Stimulated activated CD8-positive, alpha-beta memory T cell treated with anti-CD3 and anti-CD28 coated beads, Interleukin-2, amount 100 ng/mL, for 48 hours (primary cell): ENCODE measurements at places on chromosomes 13 and 19.

DNA sequence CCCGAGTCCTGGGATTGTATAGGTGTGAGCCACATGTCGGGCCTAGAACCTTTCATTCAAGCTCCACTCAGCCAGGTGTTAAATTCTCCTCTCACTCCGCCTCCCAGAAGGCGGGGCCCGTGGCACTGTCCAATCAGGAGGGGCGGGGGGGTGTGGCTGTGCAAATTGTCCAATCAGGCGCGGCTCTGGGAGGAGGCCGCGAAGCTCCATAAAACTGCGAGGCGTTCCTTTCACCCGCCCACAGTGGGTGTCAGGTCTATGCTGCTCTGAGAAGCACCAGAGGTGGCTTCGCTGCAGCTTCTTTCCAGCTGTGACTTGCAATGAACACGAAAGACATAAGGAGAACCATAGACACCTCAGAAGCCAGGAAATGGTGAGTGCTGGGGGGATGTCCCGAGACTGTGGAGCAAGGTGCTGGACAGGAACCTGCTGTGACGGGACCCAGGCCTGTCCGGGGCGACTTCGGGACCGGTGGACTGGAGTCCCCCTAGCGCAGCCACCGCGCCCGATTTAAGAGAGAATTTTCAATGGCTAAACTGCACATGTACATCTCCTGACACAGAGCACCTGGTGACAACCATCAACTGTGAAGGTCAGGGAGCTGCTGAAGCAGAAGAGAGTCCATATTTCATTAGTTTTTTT lies 3.0 kb upstream of the ZNF136 start:
- DNase-seq, result no peak

- no peak for DNase-seq
Observed at GRCh38 chr13:114002009-114002544, 28.2 kb upstream of the C13orf46 start.

DNA sequence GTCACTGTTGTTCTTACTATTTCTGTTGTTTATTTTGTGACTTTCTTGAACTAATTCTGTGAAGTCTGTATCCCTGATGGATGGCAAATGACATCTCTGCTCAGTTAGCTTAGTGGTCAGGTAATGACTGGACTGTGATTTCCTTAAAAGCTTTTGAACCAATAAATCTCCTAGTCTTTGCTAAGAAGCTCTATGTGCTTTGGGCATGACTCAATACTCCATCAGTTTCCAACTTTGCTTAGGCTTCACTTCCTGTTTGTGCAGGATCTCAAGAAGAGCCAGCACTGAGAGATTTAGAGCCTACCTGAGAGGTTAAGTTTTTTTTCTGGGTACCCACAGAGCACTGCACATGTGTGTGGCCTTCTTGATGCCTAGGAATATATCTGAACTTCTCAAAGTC lies 329.7 kb upstream of the HTR2A start:
- no peak for DNase-seq

DNA sequence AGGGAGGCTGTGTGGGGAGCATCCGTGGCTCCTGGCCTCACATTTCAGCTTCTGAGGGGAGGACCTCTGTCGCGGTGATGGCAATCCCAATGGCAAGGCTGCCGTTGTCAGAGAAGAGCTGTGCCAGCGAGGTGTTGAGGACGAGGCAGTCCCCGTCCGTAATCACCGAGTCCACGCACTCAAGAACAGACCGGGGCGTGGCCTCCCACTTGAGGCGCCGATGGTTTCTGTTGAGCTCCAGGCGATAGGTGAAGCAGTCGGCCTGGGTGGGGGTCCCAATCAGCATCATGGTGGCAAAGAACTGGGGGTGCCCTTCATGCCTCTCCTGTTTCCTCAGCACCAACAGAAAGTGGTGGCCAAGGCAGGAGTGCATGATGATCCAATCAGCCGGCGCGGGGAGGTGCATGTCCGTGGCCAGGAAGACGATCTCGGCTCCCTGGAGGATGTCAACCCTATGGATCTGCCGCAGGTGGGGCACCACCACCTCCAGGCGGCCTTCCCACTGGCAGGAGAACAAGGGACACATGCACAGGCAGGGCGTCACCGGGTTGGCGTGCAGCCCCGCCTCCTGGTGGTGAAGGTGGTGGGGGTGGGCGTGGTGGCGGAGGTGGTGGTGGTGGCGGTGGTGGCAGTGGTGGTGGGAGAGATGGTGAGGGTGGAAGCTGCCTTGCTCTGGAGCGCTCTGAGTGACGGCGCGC lies 68.1 kb downstream of the SIAH3 start:
- DNase-seq, result no peak

GRCh38 chr19:10835089-10835753 lies 791 bp downstream of the TMED1 start:
- DNase-seq, result no peak

DNA sequence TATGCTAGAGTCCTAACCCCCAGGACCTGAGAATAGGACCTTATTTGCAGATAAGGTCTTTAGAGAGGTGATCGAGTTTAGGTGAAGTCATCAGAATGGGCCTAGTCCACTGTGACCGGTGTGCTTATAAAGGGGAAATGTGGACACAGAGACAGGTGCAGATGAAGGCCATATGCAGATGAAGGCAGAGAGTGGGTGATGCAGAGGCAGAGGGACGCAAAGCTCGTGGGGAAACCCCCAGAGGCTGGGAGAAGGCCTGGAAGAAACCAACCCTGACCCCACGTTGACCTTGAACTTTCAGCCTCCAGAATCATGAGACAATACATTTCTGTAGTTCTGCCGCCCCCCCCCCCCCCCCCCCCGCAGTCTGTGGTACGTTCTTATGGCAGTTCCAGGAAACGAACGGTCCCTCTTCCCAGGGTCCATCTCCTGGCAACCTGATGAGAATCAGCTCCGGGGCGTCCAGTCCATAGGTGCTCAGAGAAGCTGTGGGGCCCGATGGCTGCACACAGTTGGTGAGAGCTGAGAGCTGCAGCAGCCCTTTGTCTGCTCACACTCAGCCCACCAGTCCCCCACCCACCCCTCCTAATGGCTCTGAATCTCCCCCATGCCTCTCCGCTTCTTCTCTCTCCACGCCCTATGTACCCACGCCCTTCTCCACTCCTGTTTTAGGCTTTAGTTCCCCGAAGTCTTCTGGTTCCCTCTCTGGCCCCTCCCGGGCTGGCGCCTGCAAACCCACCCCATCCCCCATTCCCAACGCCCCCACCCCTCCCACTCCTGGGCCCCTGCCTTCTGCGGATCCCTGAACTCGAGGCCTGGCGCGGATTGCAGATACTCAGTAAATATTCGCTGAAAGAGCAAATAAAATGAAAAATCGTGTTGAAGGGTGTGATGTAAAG lies 218.3 kb upstream of the MAB21L1 start:
- DNase-seq, result no peak

- DNase-seq, result no peak
Observed at GRCh38 chr13:37288057-37288720, 182.7 kb upstream of the CSNK1A1L start.

DNA sequence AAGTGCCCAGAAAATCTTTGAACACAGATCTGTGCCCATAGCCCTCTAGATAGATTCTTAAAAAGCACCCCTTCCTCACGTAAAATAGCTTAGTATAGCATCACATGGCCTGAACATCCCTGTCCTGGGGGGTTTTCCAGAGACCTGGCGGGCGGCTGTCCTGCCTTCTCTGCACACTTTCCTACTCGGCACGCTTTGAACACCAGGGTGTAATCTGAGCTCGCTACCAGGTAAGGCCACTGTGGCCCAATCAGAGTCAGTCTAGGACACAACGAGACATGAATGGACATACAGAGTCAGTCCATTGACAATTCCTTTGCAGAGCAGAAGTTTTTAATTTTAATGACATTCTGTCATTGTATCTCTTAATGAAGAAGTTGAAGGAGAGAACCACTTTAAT lies 8.1 kb downstream of the CYP2A13 start:
- DNase-seq, result no peak

DNA sequence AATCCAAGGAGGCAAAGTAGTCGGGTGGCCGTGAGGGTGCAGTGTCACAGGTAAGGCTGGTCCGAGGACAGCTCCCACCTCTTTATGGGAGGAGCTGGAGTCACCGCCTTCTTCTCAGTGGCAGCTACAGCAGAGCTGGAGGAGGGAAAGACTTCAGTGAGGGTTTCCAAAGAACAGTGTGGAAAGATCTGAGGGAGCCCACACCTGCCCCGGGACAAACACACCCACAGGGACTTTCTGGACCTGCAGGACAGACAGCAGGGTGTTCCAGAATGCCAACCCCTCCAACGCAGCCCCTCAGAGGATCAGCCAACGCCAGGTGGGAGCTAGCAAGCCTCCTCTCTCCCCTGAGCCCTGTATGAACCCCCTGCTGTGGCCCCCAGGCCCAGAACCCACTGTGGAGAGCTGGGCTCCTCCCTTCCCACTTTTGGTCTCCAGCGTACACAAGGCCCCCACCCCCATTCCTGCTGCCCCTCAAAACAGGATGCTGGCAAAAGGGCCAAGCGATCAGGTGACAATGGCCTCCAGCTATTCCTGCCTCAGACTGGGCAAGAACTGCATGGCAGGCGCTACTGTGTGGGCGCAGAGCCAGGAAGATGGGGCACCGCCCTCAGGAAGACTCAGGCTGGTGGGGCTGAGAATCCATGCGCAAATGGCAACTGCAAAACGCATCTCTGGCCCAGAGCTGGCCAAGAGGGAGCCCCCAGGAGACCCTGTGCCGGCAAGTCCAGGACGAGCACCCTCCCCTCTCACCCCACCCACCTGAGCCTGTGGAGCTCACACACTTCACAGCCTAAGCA lies 3.5 kb upstream of the CD320 start:
- DNase-seq, result no peak

- DNase-seq, result no peak
Observed at GRCh38 chr19:40625406-40626120, 24.4 kb downstream of the LTBP4 start.

GRCh38 chr13:75566658-75567057 lies 17.1 kb downstream of the UCHL3 start:
- no peak for DNase-seq

GRCh38 chr13:44274771-44275205 lies 98.8 kb upstream of the SERP2 start:
- no peak for DNase-seq

DNA sequence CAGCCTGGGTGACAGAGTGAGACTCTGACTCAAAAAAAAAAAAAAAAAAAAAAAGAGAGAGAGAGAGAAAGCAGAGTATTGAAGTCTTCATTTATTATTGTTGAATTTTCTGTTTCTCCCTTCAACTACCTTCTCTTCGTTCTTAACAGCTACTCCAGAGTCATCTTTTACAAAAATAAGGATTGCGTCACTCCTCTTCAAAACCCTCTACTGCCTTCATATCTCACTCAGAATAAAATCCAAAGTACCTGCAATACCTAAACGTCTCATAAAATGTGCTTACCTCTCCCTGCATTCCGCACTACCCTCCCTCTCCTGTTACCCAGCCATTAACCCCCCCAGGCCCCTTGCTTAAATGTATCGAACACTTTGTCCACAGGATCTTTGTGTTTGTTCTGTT lies 17.4 kb upstream of the RPL21 start:
- no peak for DNase-seq

DNA sequence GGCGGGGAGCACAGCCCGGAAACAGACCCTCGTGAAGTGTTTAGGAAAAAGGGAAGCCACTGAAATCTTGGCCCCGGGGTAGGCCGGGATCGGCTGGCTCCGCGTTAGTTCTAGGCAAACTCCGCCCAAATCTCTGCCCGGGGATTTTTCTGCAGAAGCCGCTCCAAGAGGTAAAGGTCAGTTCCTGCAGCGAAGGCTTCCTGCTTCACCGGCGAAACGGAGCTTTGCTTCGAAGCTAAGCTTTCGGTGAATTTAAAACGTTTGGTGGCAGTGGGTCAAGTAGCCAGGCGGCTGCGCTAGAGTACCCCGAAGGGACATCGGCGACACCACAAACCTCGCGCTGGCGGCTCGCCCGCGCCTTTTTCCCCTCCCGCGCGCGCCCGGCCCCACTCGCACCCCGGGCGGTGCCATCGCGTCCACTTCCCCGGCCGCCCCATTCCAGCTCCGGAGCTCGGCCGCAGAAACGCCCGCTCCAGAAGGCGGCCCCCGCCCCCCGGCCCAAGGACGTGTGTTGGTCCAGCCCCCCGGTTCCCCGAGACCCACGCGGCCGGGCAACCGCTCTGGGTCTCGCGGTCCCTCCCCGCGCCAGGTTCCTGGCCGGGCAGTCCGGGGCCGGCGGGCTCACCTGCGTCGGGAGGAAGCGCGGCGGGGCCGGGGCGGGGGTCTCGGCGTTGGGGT lies 441 bp downstream of the GJB2 start:
- no peak for DNase-seq

DNA sequence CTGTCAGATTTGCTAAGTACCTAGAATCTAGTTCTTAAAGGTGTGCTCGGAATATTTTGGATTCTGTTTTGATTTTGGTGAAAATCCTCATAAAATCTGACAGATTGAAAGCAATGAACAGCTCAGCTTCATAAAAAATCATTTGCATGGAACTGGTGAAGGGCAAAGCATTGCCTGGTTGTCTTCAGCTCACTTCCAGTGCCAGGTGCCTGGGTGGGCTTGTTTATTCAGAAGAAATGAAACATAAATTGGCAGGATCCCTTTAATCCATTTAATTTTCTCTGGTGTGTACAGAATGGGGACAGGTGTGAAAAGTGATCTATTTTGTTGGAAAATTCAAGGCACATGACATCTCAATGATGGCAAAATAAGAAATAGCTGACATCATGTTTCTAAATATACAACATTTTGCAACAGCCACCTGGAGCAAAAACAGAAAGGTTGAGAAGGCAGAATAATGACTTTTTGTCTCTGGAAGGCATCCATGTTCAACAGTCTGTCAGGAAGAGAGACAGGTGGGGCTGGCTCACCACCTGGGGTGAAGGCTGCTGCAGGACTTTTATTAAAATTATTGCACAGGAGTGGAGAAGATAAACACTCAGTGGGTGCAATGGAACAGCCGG lies 52.2 kb downstream of the RFC3 start:
- DNase-seq, result no peak

- no peak for DNase-seq
Observed at GRCh38 chr19:1765232-1765903, 12.1 kb downstream of the ONECUT3 start.

DNA sequence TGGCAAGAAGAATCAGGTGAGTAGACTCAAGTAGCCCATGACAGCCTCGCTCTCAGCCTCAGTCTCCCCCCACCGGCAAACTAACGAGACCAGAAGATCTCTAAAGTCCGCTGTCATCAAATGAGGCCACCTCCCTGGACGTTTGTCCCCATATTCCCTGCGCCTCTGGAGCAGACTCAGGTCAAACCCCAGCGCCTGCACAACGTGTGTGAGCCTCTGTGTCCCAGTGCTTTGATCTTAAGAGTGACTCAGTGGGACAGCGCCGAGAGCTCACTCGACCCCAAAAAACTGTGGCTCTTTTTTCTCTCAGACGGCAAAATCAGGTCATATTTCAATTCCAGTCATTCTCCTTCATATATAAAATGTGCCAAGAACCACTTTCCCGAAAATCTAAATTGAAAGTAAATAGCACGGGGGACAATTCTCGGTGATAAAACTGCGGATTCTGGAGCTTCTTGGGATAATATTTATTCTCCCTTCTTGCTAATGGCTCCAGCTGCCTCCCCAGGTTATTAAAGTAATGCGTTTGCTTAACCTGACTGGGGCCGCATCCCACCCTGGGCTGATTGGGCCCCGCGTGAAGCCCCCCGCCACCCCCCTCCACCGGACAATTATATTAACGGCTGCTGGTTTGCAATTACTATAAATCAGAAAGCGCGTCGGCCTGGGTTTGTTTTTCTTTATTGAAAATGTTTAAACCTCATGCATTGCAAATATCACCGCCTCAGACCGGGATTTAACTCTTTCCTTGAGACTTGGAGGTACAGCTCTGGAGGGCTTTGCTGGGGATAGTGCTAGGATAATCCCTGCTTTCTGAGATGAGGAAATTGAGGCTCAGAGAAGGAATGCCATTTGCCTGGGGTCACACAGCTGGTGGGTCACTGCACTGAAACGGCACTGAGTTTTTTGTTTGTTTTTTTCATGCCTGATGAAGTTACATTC lies 37.5 kb upstream of the ZNRF4 start:
- no peak for DNase-seq
